ENCODE measurements at places on chromosomes 3 and 15.
A peak's percentile ranks its signal among the peaks of the same experiment; 100 is the strongest.

- no peak for DNase-seq
These were observed 5.0 kb downstream of the ZDHHC3 start for GRCh38 chr3:44970926-44971490.

GRCh38 chr3:126146525-126147146 is 33.8 kb downstream of the ALDH1L1 start:
- DNase-seq = no peak

DNA sequence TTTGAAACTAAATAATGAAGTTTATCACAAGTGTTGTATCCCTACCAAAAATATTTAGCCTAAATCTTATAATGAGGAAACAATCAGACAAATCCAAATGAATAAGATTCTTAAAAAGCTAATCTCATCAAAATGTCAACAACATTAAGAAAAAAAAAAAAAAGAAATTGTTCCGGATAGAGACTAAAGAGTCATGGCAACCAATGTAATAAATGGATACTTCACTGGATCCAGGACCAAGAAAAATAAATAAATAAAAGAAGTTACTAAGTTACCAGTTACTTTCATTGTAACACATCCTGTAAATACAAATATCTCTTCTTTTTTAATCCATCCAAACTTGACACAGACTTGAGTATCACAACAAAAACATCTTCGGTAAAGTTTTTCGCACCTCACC is 607 bp downstream of the MRPL47 start:
- DNase-seq = no peak

DNA sequence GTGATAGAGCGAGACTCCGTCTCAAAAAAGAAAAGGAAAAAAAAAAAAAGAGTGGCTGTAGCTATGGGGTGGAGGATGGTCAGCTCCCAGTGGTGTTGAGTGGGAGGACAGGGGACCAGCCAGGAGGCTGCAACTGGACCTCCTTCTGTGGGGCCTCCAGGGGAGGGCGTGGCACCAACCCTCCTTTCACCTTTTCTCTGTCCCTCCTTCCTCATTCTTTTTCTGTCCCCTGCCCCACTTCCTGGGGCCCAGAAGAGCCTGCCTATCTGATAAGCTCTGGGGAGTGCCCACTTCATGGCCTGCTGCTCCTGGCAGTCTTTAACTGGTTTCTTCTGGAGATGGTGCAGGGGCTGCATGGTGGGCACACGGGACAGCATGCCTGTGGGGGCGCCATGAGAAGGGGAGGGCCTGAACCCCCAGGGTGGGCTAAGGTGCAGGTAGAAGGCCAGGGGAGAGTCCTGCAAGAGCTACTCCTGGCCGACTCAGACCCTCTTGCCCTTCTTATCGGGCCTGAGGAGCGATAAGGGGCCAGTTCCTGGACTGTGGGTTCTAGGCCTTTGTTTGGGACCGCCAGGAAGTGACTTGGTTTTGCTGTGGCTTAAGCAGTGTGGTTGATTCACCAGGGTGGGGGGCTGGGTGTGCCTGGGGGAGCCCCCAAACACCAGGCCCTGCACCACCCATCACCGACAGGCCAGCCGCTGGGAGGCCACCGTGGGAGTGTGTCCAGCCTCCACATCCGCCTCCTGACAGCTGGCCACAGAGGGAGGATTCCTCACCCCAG is 49.4 kb upstream of the FLNB start:
- no peak for DNase-seq

GRCh38 chr3:42853739-42854302 is 21.9 kb downstream of the CYP8B1 start:
- peak; percentile 56 for DNase-seq

DNA sequence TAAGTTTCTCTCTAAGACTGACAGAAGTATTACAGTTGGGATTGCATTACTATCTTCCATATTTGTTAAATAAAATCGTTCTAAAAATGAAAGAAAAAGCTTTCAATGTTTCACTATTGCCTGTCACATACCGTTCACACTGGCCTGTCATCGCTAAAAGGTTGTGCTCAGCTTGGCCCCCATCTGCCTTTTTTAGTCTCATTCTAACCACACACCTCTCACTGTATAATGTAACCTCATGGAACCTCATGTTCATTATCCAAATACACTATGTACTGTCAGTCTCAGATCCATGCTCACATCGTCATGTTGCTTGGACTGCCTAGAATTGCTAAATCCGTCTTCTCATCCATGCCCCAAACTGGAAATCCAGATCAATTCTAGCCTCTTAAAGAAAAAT is 637.8 kb upstream of the ROBO1 start:
- no peak for DNase-seq

GRCh38 chr15:43212951-43213350 is 7.9 kb downstream of the EPB42 start:
- no peak for DNase-seq

- DNase-seq = peak; percentile 16
These were observed 1.4 kb downstream of the FES start for GRCh38 chr15:90885432-90886290.

- DNase-seq = peak; percentile 61
These were observed 690.7 kb downstream of the TUSC7 start for GRCh38 chr3:117400303-117400702.

DNA sequence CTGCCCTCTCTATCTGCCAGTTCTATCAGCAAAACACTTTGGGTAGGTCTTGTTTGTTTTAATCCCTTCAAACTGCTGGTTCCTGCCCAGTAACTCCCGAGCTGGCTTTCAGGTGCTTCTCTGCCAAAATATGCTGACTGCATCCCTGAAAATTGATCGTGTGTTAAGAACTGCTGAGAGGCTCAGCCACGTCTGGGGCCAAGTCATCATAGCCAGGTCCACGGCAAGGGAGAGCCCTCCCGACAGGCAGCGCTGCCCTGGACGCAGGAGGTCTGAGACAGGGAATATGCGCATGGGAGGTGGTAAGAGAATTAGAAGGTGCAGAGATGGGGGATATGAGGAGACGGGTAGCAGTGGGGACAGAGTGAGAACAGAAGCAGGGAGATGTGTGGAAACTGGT is 179.7 kb upstream of the TOPAZ1 start:
- DNase-seq = peak; percentile 49

GRCh38 chr3:182258538-182259177 is 534.6 kb upstream of the ATP11B start:
- DNase-seq = peak; percentile 56

DNA sequence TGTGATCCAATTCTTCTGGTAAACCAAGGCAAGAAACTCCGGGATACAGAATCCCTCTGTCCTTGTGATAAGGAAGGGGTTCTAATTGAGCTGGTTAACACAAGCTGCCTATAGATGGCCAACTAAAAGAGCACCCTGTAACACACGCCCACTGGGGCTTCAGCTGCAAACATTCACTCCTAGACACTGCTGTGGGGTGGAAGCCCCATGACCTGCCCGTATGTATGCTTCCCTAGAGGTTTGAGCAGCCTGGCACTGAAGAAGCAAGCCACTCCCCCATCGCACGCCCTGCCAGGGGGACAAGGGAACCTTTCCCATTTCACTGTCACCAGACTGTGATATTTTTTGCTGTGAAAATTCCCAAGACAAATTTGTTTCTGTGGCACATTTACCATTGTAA is 516.9 kb upstream of the GOLIM4 start:
- DNase-seq = no peak

DNA sequence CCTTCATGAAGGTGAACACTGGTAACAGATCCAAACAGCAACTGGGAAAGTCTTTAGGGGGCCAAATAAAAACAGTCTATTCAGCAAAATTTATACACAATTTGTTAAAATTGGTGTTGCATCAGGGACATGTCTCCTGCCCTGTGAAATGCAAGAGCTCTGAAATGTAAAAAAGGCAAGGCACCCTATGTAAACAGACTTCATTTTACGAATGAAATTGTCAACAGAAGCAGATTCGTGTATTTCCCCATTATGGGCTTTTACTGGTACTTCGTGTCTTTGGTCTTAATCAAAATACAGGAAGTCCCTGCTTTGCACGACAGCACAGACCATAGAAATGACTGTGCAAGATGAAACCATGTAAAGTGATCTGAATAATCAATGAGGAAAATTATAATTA is 127.3 kb upstream of the THBS1 start:
- DNase-seq = peak; percentile 47

All from NCI-H1092 treated with DMSO at 0.1 percent for 48 hours (cell line).